ENCODE measurements at places on chromosomes 6 and 20.

DNA sequence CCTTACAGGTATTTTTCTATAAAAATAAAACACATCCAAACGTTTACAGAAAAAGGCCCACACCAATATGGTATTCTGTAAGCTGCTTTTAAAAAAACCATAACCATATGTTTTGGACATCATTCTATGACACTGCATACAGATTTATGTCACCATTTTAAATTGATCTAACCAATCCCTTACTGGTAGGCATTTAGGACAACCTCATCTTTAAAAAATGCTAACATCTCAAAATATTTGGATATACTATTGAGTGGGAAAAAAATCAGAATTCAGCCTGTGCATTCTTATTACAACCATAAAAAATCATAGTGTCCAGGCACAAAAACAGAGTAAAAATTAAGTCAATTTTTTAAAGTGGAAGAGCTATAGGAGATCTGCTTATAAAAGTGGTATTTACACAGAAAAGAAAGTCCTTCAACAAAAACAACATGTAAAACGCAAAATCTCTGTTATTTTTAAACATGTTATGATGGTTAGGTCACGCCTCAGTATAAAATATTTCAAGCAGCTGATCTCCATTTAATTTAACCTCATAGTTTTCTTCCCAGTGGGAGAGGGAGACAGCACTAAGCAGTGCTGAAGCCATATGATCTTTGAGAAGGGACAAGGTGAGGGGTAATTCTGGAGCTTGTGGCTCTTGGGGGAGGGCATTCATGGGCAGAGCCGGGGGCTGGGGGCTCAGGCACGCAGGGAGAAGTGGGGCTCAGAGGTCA, 21.2 kb downstream of the TRAM2 start:
- no peak for DNase-seq

GRCh38 chr6:31541059-31541657, 645 bp downstream of the DDX39B start:
- peak; percentile 46 for DNase-seq

DNA sequence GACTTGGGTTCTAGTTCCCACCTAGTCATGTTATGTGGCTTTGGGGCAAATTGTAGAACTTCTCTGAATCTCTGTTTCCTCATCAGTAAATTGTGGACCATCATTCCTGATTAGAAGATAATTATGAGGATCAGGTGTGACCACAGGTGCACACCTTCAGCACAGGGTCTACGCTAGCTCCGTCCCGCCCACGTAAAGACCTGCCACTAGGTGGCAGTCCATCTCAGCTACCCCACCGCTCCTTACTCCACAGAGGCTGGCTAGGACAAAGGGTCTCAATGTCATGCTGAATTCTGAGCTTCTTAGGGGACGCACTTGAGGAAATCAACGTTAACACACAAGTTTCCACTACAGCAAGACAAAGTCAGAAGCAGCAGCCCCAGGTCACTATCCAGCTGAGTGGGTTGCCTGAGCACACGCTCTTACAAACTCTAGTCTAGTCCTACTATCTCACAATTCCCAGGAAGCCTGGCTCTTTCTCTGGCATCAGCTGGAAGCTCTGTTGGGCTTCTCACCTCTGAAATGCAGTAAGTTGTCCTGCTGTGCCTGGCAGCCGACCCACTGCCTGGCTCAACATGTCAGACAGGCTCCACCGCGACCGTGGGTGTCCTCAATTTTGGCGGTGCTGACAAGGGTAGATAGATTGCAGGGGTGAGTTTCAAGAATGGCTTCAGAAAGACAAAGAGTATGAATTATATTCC, 2.0 kb upstream of the PLCG1 start:
- no peak for DNase-seq

- no peak for DNase-seq
Measured at GRCh38 chr6:53312355-53312754, 36.4 kb downstream of the ELOVL5 start.

- DNase-seq, result no peak
Measured at GRCh38 chr20:23358923-23359593, 2.9 kb upstream of the GZF1 start.

DNA sequence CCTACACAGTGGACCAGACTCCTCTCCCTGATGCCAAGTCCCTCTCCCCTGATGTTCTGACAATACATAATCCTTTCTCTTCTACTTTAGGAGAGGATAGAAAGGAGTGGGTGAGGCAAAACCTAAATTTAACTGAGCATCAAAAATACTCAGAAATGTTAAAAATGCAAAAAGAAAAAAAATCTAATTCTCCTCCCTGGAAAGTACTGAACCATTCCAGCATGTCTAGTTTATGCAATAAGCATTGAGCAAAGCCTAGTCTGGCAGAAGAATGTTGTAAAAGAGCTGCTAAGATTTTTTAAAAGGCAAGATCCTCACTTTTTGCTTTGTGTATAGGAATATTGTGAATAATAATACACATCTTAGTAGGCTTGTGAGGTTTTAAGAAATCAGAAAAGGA, 116.6 kb upstream of the STXBP5 start:
- DNase-seq, result no peak

- DNase-seq, result peak; percentile 86
Measured at GRCh38 chr6:53793318-53794136, 1.3 kb upstream of the LRRC1 start.

GRCh38 chr20:49896204-49896603, 19.1 kb downstream of the SPATA2 start:
- DNase-seq, result no peak

GRCh38 chr6:109055771-109056235, 38.8 kb downstream of the SESN1 start:
- no peak for DNase-seq

DNA sequence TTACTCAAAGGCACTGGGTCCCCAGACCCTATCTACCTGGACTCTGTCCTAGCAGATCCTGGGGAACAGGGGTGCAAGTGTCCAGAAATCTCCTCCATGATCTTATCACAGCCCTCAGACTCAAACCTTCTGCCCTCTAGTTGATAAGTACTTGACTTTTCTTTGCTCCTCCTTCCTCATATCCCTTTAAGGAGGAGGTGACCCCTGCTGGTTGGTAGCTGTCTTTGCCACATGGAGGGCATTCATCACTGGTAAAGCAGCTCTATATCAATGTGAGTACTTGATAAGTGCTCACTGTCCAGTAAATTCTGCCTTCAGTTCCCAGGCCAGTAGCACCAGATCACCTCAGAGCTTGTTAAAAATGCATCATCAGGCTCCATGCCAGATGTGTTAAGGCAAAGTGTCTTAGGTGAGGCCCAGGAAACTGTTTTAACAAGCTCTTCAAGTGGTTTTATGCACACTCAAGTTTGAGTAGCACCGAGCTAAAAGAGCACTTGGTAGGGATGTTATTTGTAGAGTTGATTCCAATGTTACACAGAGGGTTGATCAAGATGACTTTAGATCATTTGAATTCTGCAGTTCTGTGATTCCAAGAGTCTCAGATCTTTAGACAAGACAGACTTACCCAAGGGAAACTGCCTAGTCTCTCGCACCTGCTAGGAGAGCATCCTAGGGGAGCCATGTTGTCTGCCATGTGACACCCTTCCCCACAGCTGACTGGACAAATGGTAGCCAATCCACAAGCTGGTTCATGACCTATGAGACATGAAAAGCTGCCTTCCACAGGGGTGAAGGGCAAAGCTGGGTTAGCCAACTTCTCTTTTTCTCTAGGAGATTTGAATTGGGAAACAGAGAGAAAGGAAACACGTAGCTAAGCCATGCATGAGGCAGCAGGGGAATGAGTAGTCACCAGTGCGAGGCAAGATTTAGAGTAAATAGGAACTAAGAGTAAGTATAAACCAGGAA, 18.6 kb downstream of the TREML2 start:
- DNase-seq, result no peak

DNA sequence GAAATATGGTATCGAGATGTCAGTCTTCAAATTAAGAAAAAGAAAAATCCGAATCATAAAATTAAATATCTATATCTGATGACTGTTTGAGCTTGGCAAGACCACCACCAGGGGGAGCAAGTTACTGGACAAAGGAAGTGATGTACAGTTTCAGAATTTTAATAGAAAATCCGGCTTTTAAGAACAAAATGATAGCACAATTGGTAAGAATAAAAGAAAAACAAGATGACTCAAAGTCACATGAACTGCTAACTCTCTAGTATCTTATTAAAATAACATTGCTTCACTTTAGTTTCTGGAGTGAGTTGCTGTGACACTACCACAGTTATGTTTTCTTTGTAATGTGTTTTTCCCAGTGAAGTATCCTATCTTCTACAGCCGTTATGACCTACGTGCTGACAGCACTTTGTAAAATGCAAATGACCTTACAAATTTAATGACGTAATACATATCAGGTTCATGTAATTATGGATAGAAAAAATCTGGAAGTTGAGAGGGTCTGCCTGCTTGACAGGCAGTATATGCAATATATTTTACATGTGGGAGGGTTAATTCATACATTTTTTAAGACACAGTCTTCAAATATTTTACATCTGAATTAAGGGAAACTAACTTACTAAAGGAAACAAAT, 405.3 kb upstream of the HS3ST5 start:
- peak; percentile 58 for DNase-seq

DNA sequence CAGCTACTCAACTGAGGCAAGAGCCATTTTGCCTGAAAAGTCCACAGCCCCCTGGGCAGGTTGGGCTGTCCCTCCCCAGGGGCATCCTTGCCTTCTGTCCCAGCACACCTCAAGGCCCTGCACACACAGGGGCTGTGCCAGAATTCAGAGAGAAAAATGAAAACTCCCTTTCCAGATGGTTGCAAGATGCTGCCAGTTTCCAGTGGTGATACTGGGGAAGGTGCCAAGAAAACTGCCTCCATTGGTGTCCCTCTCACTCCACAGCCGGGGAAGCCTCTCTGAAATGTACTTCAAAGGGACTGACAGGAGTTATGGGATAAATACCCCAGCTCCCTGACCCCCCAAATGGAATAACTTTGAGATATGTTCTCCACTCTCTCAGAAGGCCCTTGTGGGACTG, 154.2 kb upstream of the MAFB start:
- DNase-seq, result peak; percentile 45

- no peak for DNase-seq
Measured at GRCh38 chr6:7784248-7784647, 58.3 kb downstream of the BMP6 start.

- DNase-seq, result no peak
Measured at GRCh38 chr20:50558483-50558925, 48.3 kb downstream of the PTPN1 start.

GRCh38 chr6:56938649-56939191, 16.2 kb upstream of the BEND6 start:
- DNase-seq, result no peak

DNA sequence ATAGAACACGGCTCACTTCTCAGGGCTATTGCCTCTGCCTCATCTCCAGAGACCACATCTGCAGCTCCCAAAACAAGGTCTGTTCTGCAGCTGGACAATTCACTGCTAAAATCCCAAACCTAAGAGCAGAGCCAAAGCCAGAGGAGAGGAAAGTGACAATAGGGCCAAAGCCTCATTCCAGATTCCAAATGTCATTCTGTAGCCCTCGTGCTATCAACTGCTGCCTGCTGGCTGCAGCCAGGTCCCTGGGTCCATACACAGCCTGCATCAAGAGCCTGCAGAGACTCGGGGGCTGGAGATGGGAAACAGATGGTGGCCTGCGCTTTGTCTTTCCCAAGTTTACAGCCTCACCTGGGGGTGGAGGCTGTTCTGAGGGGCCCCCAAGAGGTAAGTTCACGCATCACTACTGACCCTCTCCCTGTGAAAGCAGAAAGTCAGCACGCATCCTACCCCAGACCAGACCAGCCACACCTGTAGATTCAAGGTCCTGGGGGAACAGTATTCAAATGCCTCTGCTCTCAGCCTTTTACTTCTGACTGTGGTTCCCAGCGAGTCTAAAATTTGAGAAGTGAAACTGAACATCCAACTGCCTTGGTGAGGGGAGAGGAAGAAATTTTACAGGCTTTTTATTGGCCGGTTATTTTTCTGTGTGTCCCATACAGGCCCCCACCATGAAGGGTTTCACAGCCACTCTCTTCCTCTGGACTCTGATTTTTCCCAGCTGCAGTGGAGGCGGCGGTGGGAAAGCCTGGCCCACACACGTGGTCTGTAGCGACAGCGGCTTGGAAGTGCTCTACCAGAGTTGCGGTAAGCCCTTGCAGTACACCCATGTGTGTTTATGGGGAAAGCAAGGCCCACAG, at the start of gene LY86:
Gene LY86, plus strand, starts transcription at position 657 of the 860 bp plus-strand sequence. Its CDS starts 15 bp downstream, at position 672.
- peak; percentile 86 for DNase-seq

DNA sequence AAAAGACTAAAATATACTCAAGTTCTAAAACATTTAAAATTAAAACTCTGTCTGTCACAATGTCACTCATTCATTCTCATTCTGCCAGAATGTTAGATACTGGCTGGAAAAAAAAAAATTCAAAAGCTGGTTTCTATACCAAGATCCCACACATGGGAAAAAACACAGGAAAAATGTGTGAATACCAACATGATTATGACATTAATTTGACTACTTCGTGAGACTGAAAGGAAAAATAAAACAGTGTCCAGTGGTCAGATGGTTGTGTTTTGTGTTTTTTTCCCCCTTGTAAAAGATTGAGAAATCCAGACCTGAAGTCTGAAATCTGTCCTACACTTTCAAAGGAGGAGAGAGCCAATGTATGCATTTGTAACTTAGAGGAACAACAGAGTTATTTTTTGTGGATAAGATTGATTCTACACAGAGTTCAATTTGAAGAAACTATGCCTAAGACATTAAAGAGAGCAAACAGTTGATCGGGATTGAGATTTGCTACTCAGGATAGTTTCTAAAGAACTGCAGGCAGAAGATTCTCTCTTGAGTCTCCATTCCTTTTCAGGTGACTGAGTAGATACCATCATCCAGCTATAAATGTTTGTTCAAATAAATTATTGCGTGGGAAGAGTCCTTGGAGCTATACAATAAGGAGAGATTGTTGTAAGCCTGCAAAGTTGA, 39.2 kb upstream of the TXLNB start:
- DNase-seq, result no peak

- DNase-seq, result no peak
Measured at GRCh38 chr6:11750682-11751081, 27.9 kb downstream of the ADTRP start.

- no peak for DNase-seq
Measured at GRCh38 chr20:61638802-61639585, 386.9 kb downstream of the CDH4 start.

- no peak for DNase-seq
Measured at GRCh38 chr6:158962371-158962770, 37.6 kb downstream of the RSPH3 start.

All from right hindlimb (tissue), 1 donor.